Colonic mucosa (tissue), 4 donors: ENCODE measurements at places on chromosomes 2 and 18.
A peak's percentile ranks its signal among the peaks of the same experiment; 100 is the strongest.

DNA sequence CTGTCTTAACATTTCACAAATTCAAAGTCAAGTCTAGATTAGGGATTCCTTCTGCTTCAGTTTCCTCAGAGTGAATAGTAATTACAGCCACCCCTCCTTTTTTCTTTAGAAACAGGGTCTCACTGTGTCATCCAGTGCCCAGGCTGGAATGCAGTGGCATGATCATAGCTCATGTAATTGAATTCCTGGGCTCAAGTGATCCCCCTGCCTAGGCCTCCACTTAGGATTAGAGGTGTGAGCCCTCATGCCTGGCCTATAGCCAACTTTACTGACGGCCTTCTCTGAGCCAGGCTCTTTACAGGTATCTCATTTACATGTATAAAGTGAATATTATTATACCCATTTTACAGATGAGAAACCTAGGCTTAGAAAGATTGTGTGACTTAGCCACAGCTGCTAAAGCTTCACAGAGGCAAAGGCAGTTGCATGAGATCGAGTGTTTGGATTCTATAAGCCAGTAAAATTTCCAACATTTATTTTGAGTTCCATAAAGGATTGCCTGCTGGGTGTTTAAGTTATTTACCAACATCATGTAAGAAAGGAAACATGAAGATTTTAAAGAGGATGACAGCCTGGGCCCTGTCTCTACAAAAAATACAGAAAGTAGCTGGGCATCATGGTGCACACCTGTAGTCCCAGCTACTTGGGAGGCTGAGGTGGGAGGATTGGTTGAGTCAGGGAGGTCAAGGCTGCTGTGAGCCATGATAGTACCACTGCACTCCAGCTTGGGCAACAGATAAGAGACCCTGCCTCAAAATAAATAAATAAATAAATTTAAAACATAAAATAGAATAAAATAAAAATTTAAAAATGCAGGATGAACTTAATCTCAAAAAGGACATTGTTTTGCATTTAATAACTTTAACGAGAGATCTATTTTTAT, 1.8 kb downstream of the ENOSF1 start:
- DNase-seq, result no peak

DNA sequence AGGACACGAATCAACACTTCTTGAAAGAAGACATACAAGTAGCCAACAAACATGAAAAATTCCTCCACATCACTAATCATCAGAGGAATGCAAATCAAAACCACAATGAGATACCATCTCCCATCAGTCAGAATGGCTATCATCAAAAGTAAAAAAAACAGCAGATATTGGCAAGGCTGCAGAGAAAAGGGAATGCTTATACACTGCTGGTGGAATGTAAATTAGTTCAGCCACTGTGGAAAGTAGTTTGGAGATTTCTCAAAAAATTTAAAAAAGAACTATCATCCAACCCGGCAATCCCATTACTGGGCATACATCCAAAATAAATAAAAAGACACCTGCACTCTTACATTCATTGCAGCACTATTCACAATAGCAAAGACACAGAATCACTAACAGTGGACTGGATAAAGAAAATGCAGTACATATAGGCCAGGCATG, 78.7 kb downstream of the GRB14 start:
- DNase-seq, result no peak

DNA sequence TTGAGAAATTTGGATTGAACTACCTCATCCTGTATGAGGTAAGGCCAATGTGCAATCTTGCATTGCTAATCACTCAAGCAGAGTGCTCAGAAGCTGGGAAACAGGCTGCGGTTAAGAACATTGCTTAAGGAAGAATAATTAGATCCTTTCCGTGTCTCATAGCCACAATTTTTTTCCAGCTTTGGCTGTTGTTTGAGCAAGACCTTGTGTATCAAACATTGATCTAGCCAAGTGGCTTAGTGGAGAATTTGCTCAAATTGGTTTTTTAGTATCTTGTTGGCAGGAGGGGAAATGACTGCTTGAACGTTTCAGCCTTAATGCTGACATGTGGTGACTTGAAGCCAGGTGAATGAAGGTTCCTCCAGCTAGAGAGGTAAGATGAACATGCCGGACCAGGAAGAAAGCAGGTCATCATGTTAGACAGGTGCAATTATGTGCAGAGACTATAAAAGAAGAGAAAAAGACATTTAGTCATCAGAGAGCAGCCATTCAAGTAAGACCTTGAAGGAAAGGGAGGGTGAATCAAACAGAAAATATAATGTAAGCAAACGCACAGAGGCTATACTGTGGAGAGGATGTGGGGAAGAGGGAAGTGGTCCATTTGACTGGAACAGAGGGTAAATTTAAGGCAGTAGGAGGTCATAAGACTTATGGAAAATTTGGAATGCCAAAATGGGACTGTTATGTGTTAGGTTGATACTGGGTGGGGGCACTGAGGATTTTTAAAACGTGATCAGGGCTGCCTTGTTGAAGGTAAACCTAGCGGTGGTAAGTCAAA, 98.9 kb upstream of the CYP1B1 start:
- no peak for DNase-seq

DNA sequence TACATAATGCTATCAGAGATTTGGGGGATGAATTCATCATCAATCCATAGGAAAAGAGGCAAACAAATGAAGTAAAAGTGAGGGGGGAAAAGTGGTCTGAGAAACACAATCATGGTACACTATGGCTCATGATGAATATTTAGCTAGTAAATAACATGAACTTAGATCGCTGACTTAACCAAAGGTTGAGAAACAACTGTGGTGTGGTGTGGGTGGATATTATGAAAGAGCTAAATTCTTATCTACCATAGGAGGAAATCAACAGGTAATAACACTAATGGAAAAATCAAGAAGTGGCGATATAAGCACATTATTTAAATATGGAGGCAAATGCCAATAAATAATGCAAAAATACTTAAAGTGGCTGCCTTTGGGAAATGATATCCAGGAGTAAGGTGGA, 12.2 kb upstream of the TPRKB start:
- DNase-seq, result no peak

DNA sequence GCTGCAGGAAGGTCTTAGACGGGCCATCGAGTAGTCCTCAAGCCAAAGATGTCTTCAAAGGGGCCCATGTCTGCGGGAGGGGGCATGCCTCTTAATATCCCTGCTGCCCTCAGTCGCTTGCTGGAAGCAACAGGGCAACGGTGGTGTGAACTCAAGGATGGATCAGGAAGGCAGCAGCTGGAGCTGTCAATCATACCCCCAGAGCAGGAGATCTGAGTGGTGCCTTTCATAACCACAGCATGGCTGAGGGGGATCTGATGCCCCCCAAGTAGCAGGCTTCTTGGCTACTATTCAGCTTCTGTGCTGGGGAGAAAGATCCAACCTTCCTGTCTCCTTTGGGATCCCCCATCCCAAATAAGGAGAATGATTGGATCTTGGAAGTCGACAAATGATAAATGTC, 46.4 kb downstream of the INSIG2 start:
- DNase-seq, result no peak

DNA sequence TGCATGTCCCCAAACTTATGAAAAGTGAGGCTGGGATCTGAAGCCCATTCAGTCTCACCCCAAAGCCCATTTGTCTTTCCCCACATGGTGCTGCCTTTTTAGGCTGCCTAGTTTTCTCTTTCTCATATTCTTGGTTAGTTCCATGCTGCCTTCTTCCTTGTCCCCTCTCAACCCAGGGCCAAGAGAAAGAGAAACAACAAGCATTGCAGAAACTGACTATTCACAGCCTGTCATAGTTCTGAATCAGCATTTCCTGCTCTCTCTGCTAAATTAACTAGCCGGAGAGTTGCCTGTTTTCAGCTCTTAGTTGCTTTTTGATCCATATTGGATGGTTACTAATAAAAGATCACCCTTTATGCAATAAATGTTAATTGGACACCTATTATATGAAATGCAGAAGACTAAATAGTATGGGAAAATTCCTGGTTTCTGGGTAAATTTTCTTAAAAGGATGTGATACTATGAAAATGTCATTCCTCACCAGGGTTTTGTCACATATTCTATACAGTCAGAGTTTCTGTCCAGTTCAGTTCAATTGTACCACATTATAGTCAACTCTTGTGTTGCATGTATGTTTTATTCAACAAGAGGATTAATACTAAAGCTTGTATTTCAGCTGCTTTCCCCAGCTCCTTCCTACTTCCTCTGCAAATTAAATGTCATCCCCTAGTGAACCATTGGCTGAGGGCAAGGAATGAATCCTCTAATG, 246.5 kb downstream of the GALR1 start:
- DNase-seq, result no peak

DNA sequence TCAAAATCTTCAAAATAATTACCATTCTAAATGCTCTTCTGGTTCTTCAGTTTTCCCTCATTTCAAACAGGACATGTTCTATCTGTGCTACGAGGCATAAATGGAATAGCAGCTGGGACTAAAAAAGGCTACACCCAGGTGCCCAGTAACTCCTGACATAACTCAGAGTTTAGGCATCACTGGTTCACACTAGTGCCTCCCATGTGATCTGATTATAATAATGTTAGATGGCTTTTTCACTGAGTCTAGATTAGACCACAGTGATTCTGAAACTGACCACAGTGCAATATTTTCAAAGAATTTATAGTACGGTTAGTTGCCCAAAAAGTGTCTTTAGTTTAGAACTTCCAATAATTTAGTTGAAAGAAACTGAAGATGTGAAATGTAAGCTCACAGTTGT, 123.3 kb downstream of the CCBE1 start:
- DNase-seq, result no peak

GRCh38 chr2:160387558-160388262, 105.9 kb downstream of the RBMS1 start:
- DNase-seq, result peak; percentile 42

DNA sequence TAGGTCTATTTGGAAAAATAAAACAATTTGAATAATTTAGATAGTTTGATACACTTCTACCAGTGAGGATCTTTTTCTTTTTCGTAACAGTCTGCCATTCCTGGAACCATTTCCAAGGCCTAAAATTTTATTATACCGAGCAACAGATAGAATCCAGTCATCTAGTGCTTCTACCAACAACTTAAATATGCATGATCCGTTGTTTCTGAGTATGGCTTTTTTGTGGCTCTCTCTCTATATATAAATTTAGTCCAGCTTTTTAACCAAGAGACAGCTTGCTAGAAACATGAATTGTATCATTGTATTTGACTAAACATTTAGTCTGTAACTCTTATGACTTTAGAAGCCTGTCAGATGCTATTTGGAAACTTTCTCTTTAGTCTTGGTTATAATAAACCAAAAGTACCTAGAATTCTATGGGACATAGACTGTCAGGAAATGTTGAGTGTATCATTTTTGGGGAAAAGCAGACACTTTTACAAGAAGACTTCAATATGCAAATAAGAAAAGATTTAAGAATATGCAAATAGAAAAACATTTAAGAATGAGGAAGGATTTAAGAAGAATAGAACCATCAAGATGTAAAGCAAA, 161.4 kb downstream of the ZEB2 start:
- DNase-seq, result no peak

DNA sequence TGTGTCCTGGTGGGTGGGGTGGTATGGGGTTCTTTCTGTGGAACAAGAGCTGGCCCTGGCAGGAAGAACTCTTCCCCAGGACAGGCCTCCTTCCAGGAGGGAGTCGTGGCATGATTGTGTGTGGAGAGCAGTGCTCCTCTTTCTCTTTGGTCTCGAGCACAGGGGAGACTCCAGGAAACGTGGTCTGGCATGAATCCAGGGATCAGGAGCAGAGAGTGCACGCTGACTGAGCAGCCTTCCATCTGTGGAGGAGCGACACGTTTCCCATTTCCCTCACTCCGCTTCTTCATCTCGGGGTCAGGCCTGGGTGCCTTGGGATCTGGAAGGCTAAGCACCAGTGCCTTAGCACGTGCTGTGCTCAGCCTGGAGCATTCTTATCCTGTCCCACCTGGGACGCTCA, 132.0 kb upstream of the HDAC4 start:
- no peak for DNase-seq

GRCh38 chr2:239268082-239268481, 132.7 kb downstream of the HDAC4 start:
- DNase-seq, result peak; percentile 83

GRCh38 chr2:200397785-200398184, 91.3 kb downstream of the SPATS2L start:
- no peak for DNase-seq

DNA sequence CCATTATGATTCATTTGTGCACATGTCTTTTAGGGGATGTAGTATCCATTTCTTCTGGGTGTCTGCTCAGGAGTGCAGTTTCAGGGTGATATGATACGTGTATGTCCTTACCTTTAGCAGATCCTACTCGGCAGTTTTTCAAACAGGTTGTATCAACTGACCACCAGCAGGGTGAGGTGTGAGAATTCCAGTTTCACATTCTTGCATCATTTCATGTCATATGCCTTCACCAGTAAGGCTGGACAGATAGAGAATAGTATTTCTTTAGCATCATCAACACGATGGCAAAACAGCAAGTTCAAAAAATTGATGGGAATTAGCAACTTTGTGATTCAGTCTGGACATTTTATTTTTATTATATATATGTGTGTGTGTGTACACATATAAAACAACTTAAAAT, 230.0 kb upstream of the TPO start:
- DNase-seq, result no peak

DNA sequence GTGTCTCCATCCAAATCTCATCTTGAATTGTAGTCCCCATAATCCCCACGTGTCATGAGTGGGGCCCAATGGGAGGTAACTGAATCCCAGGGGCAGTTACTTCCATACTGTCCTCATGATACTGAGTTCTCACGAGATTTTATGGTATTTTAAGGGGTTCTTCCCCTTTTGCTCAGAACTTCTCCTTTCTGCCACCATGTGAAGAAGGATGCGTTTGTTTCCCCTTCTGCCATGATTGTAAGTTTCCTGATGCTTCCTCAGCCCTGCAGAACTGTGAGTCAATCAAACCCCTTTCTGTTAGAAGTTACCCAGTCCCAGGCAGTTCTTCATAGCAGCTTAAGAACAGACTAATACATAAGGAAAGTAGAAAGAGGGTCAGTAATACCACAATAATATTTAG, 480.4 kb downstream of the KCNJ3 start:
- no peak for DNase-seq

GRCh38 chr18:55090564-55091188, 131.4 kb upstream of the CCDC68 start:
- DNase-seq, result no peak

GRCh38 chr2:218043701-218044109, 25.3 kb upstream of the RUFY4 start:
- DNase-seq, result no peak

DNA sequence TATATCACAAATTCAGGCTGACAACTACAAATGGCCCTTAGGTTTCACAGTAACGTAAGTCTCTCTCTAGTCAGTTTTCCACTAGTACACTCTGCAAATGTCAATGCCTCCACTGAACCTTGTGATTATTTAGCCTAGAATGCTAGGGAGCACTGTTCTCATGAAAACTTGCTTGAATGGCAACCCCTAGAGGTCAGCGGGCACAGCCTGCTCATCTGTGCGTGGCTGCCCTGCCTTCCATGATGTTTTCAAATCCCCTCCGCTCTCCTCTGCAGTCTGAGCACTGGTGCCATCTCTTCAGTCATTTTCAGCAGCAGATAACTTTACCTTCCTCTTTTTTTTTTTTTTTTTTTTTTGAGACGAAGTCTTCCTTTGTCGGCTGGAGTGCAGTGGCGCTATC, 84.1 kb upstream of the GULP1 start:
- DNase-seq, result no peak

GRCh38 chr2:69789175-69789721, 40.2 kb upstream of the GMCL1 start:
- no peak for DNase-seq

- no peak for DNase-seq
These were observed 41.9 kb downstream of the ZNF521 start for GRCh38 chr18:25310045-25310444.
